ENCODE measurements at places on chromosomes 5 and 9.
A peak's percentile ranks its signal among the peaks of the same experiment; 100 is the strongest.

- H3K27me3 ChIP-seq, result peaks cover 9% of the 10 kb centered on the region
- no peak for DNase-seq
Observed at GRCh38 chr5:157956271-157956885, 97.4 kb upstream of the CLINT1 start.

- DNase-seq, result no peak
- H3K36me3 ChIP-seq, result no peaks in the 10 kb centered on the region
- no peak overlapping the region for H3K4me3 ChIP-seq
Observed at GRCh38 chr5:73615947-73616346, 10.0 kb upstream of the ARHGEF28 start.

GRCh38 chr5:68449380-68449779 lies 233.8 kb downstream of the PIK3R1 start:
- H3K4me3 ChIP-seq, result no peak overlapping the region
- peaks cover 17% of the 10 kb centered on the region for H3K4me1 ChIP-seq

DNA sequence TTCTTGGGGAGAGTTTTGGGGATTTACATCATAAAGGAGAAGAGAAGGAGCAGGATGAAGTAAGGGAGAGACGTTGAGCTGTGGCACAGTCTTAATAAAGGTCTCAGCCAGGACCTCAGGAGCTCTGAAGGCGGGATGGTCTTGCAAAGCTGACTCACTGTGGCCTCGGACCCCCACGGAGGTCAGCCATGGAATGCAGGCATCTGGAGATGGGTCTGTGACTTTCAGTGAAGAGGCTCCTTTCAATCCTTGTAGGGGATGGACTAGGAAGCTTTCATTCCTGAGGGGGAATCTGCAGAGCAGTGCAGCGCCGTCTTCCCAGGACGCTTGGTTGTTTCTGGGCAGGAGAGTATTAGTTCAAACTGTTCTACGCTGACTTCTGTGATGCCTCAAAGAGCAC lies 65.7 kb upstream of the BASP1 start:
- H3K27me3 ChIP-seq, result peaks cover 13% of the 10 kb centered on the region
- no peak overlapping the region for H3K4me3 ChIP-seq
- peaks cover 16% of the 10 kb centered on the region for H3K4me1 ChIP-seq

GRCh38 chr9:12988258-12988657 lies 213.4 kb downstream of the LURAP1L start:
- H3K4me1 ChIP-seq, result no peaks in the 10 kb centered on the region
- no peak overlapping the region for H3K27ac ChIP-seq
- H3K27me3 ChIP-seq, result peaks cover 3% of the 10 kb centered on the region
- no peak for DNase-seq

GRCh38 chr9:17862629-17863028 lies 283.8 kb downstream of the SH3GL2 start:
- H3K27me3 ChIP-seq, result peaks cover 14% of the 10 kb centered on the region
- no peaks in the 10 kb centered on the region for H3K36me3 ChIP-seq
- H3K4me3 ChIP-seq, result no peak overlapping the region
- H3K4me1 ChIP-seq, result peaks cover 6% of the 10 kb centered on the region
- no peak for DNase-seq
- H3K27ac ChIP-seq, result no peak overlapping the region

- no peak overlapping the region for H3K27ac ChIP-seq
- no peaks in the 10 kb centered on the region for H3K36me3 ChIP-seq
- no peaks in the 10 kb centered on the region for H3K27me3 ChIP-seq
- H3K4me1 ChIP-seq, result no peaks in the 10 kb centered on the region
- DNase-seq, result peak; percentile 2
- no peak overlapping the region for H3K4me3 ChIP-seq
Observed at GRCh38 chr5:29697785-29698414, 1495.6 kb upstream of the CDH6 start.

GRCh38 chr5:139133282-139133681 lies 64.9 kb downstream of the SIL1 start:
- H3K4me1 ChIP-seq, result peaks cover 47% of the 10 kb centered on the region
- peaks cover 3% of the 10 kb centered on the region for H3K27me3 ChIP-seq
- no peak overlapping the region for H3K4me3 ChIP-seq
- H3K36me3 ChIP-seq, result no peaks in the 10 kb centered on the region

DNA sequence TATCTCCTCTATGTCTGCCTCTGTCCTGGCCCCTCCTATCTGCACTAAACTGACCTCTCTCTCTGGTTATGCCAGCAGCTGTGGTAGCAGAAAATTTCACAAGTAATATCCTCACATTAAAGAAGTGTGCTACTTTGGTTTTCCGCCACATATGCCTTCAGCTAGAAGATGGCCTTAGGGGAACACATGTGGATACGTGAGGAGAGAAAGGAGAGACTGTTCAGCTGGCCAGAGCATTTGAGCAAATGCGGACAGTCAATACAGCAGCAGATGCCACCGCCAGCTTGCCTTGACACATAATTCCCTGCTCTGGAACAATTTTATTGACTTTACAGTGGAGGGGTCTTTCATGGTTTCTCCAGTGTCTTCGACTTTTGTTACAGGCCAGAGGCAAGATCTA lies 434.6 kb downstream of the TAF11L14 start:
- DNase-seq, result no peak
- H3K4me1 ChIP-seq, result peaks cover 6% of the 10 kb centered on the region
- no peaks in the 10 kb centered on the region for H3K36me3 ChIP-seq
- H3K27ac ChIP-seq, result peak overlapping the region; percentile 33

DNA sequence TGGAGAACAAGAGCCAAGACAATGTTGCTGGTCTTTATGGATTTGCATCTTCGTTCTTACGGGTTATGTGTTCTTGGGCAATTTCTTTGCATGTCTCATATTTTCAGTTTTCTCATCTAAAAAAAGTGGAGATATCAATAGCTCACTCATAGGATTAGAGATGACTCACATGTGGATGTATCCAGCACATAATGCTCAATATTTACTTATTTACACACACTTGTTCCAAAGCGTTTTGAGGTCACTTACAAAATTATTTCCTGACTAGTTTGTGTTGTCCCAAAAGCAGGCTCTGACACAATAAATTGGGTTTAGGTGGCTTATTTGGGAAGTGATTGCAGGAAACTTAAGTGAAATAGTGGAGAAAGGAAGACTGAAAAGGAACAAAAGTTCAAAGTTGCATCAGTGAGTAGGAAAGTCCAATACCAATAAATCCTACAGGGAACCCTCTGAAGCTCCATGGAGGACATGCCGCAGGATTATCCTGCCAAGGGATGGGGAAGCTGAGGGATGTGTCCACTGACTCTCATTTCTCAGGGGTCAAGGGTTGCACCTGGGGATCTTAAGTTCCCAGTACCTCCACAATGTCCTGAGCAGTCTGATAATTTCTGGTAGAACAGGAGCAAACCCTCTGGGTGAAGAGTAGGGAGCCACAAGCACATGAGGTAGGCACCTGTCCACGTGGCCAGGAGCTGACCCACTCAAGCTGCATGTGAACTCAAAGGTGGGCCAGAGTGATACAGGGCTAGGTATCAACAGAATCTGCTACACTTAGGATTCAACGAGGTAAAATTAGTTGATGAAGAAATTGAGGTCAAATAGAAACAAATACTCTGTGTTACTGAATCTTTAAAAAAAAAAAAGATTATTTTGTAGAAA lies 37.4 kb upstream of the SLC44A1 start:
- no peaks in the 10 kb centered on the region for H3K36me3 ChIP-seq
- H3K4me3 ChIP-seq, result no peak overlapping the region
- H3K27me3 ChIP-seq, result no peaks in the 10 kb centered on the region
- no peak overlapping the region for H3K27ac ChIP-seq
- no peak for DNase-seq

DNA sequence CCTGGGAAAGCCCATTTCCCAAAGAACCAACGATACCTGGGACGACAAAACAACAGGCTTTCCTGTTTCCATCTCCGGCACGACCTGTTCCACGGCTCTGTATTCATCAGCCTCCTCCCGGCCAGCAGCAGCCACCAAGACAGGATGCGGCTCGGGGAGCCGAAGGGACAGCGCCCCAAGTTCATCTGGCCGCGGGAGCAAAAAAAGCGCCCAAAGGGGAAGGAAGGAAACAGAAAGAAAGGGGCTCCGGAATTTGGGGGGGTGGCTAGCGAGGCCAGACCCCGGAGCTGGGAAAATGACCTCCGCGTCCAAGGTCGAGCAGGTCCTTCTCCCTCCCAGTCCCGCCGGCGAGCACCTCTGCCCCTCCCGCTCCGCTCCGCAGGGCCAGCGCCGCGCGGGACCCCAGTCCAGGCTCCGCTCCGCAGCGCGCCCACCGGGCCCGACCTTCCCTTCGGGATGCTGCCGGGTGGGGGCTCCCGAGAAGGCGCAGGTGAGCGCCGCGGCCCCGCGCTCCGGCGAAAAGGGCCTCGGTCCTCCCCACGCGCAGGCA lies 608 bp downstream of the ELOVL7 start:
- H3K4me3 ChIP-seq, result peak overlapping the region; percentile 84
- peaks cover 81% of the 10 kb centered on the region for H3K27me3 ChIP-seq
- peaks cover 15% of the 10 kb centered on the region for H3K4me1 ChIP-seq

GRCh38 chr5:129115680-129116079 lies 21.1 kb downstream of the ISOC1 start:
- peaks cover 3% of the 10 kb centered on the region for H3K27me3 ChIP-seq
- H3K4me3 ChIP-seq, result no peak overlapping the region

DNA sequence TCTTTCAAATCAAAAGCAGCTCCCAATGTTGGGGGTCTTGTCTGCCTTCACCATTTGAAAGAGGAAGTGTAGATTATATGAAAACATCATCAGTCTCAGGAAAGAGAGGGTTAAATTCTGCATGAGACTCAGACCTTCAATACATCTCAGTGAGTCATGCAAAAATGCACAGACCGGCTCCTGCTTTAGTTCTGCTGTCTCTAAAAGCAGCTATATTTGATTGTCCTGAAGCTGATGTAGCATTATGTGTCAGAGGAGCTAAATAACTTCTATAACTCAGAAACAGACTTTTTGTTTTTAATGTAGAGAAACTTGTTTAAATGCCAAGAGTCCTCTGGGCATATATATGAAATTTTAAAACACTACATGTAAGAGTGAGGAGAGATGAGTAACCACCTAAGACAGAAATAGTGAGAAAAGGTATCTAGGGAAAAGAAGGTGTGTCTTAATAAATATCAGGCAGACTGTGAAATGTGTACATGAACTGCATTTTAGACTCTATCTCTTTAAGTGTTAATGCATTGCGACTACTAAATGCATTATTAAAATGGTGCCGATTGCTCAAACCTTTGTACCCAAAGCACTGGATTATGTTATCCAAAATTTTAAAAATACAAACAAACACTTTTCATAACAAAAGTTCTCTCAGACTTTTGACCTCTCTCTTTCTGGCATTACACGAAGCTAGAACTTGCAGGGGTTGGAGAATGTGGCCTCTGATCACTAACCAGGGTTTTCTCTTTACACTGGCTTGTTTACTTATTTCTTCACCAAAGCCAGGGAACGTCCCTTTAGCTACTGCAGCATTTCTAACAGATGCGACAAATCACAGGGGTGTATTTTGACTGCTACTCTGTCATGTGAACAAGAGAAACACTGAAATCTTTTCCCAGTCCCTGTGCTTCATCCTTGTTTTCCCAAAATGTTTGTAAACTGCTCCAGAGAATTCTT lies 302.3 kb downstream of the ARL15 start:
- DNase-seq, result no peak
- peaks cover 8% of the 10 kb centered on the region for H3K36me3 ChIP-seq
- H3K4me3 ChIP-seq, result no peak overlapping the region
- H3K4me1 ChIP-seq, result peaks cover 26% of the 10 kb centered on the region
- peaks cover 2% of the 10 kb centered on the region for H3K27me3 ChIP-seq

- peaks cover 5% of the 10 kb centered on the region for H3K36me3 ChIP-seq
- H3K27me3 ChIP-seq, result peaks cover 15% of the 10 kb centered on the region
- H3K27ac ChIP-seq, result no peak overlapping the region
- DNase-seq, result no peak
- H3K4me3 ChIP-seq, result no peak overlapping the region
Observed at GRCh38 chr9:109303900-109304299, 17.0 kb downstream of the EPB41L4B start.

DNA sequence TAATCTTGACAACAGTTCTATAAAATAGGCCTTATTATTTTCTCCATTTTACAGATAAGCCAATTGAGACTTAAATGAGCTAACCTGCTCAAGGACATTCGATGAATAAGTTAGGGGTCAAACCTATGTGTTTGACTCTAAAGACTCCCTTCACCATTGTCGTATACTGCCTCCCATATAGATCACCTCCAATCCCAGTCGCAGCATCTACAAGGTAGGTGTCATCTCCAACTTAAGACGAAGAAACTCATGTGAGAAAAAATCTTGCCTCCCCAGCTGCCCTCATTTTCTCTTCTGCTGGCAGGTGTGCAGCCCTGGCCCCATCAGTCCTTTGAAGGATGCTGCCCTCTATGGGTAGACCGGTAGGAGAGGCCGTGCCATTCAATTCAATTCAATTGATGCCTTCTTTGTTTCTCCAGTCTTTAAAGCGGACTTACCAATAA lies 75.2 kb upstream of the SMARCA2 start:
- H3K27me3 ChIP-seq, result peaks cover 6% of the 10 kb centered on the region
- no peaks in the 10 kb centered on the region for H3K36me3 ChIP-seq
- H3K27ac ChIP-seq, result no peak overlapping the region
- peak; percentile 18 for DNase-seq
- H3K4me1 ChIP-seq, result no peaks in the 10 kb centered on the region

DNA sequence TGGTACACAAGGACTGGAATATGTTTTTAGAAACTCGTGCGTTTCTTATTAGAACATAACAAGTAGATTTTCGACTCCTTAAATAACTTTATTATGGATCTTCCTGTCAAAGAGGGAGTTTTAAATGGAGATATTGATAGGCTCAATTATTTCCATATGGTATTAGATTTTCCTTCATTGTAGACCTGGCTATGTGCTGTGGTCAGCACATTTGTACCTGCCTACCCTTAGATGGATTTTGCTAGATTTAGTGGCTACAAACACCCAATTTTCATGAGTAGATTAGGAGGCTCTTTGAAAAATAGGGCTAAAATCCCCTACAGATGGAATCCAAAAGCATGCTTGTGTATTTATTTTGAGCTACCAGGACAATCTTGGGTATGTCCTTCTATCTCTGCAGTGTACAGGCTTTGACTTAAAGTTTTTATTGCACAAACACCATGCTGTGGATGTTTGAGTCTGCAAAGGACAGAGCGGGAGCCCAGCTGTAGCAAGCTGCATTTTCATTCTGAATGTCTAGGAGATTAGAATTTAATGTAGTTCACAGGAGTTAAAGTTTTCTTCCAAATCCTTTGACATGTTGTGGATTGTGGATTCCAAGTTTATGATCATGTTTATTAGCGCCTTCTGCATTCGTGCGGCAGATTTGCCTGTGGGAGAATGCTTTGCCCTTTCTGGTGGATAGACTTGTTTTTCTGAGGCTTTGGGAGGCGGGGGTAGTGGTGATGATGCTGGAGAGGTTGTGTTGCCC lies 41.6 kb downstream of the GADD45G start:
- H3K27me3 ChIP-seq, result peaks cover 28% of the 10 kb centered on the region
- DNase-seq, result no peak
- H3K36me3 ChIP-seq, result peaks cover 3% of the 10 kb centered on the region
- no peak overlapping the region for H3K4me3 ChIP-seq

GRCh38 chr9:73114958-73115357 lies 36.7 kb upstream of the ANXA1 start:
- no peaks in the 10 kb centered on the region for H3K36me3 ChIP-seq
- no peak overlapping the region for H3K4me3 ChIP-seq
- no peaks in the 10 kb centered on the region for H3K27me3 ChIP-seq
- DNase-seq, result no peak
- H3K4me1 ChIP-seq, result no peaks in the 10 kb centered on the region

- H3K27ac ChIP-seq, result no peak overlapping the region
- H3K27me3 ChIP-seq, result peaks cover 16% of the 10 kb centered on the region
- H3K4me1 ChIP-seq, result peaks cover 11% of the 10 kb centered on the region
Observed at GRCh38 chr5:141646026-141646425, 5.2 kb downstream of the FCHSD1 start.

GRCh38 chr9:93268551-93269314 lies 84.8 kb downstream of the WNK2 start:
- H3K27me3 ChIP-seq, result no peaks in the 10 kb centered on the region
- no peak overlapping the region for H3K27ac ChIP-seq
- H3K36me3 ChIP-seq, result peaks cover 38% of the 10 kb centered on the region
- DNase-seq, result no peak

GRCh38 chr5:134026521-134027287 lies 21.9 kb upstream of the VDAC1 start:
- no peaks in the 10 kb centered on the region for H3K36me3 ChIP-seq
- H3K27me3 ChIP-seq, result peaks cover 10% of the 10 kb centered on the region
- peaks cover 6% of the 10 kb centered on the region for H3K4me1 ChIP-seq
- peak; percentile 57 for DNase-seq
- H3K4me3 ChIP-seq, result no peak overlapping the region

Measured in nephron progenitor cell (in vitro differentiated cells).